Substantia nigra (tissue), 51 donors: ENCODE measurements at places on chromosomes 11 and 22.

DNA sequence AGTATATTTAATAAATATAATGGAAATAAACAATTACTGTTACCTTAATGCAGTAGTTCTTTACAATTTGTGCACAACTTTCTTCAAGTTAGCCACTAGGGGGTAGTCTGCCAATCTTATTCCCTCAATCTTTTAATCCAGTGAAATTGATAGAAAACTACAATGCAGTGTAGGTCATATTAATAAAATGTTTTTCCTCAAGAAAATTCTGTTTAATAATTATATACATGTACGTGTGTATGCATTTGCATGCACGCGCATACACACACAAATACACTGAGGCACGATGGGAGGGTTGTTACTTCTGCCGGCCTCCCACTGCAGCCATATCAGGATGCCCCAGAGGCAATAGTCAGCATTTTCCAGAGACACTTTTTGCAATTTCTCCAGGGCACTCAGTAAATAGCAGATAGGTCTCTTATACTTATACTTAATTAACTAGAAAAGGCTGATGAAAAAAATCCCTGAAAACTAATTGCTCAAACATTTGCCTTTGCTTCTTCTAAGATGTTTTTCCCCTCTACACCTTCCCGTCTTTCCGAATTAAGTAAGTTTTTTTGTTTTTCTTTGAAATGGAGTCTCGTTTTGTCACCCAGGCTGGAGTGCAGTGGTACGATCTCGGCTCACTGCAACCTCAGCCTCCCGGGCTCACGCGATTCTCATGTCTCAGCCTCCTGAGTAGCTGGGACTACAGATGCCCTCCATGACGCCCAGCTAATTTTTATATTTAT, 3.1 kb downstream of the GAB2 start:
- no peak for DNase-seq

DNA sequence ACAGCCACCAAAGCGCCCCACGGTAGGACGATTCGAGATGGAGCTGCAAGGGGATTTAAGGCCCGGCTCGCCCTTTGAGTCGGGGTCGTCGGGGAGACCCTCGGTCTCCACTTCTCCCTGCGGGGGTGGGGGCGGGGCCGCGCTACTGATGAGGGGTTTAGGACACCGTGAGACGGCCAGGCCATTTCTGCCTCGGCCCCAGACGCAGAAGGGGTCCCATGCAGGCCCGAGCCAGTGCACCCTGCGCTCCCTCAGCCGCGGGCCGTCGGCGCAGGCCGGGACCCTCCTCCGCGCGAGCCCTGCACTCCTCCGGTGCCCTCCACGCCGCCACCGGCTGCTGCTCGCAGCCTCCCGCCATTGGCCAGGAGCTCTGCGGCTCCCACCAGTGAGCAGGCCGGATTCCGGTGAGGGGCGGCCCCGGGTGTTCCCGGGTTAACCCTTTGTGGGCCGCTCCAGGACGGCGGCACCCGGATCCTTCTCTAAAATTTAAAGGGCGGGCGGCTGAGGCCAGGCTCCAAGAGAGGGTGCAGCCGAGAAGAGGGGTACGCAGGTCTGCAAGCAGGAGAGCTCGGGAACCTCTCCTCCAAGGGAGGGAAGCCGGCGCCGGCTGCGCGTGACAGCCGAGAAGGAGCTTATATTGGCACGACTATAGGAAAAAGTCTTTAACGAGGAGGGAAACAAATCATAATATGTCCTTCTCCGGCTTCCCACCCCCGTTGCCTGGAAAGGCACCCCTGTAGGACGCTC, 18.0 kb downstream of the CREB3L1 start:
- peak; percentile 17 for DNase-seq

GRCh38 chr11:126990716-126991480, 9.7 kb downstream of the KIRREL3 start:
- no peak for DNase-seq

- DNase-seq, result no peak
These were observed 159.1 kb upstream of the ZBED5 start for GRCh38 chr11:11016943-11017342.

DNA sequence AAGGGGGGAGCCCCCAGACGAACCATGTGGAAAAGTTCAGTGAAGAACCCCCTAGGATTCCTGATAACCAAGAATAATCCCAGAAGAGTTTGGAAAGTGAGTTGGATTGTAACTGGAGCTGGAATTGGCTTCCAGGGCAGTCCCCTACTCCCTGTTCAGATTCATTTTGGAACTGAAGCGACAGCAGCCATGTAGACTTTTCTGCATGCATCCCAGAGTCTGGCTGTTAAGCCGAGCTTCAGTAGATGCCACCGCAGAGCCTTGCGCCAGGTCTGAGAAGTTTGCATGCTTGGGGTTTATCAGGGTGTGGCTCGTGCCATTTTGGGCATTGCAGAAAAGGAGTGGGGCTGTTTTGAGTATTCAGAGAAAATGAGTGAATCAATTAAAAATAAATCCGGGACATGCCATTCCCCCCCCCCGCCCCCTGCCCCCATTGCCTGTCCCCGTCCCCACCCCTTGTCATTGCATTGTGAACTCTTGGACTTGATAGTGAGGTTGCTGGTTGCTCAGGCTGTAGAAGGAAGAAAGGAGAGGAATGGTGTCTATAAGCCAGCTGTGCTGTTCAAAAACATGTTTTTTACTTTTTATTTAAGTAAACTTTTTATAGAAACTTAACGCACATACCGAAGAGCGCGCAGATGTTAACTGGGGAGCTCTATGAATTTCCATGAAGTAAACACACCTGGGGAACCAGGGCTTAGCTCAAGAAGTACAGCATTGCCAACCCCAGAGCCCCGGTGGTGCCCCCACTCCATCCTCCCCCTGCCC, 71.2 kb downstream of the LDLRAD3 start:
- no peak for DNase-seq

DNA sequence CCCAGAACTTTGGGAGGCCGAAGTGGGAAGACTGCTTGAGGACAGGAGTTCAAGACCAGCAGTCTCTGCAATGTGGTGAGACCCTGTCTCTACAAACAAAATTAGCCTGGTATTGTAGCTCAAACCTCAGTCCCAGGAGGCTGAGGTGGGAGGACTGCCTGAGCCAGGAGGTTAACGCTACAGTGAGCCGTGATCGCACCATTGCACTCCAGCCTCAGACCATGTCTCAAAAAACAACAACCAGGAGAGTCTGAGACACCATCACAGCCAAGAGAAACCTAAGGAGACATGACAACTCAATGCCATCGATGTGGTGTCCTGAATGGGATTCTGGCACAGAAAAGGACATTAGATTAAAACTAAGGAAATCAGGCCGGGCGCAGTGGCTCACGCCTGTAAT, 28.3 kb upstream of the KDM2A start:
- DNase-seq, result no peak

GRCh38 chr22:27409299-27409698, 392.3 kb downstream of the MN1 start:
- no peak for DNase-seq
